PC-3 (cell line): ENCODE measurements at places on chromosomes 1 and 21. TPM values are rescaled to one million over a fixed set of nuclear protein-coding genes. Genes with fewer than 3 reads are reported as not detected.
A peak's percentile ranks its signal among the peaks of the same experiment; 100 is the strongest.

GRCh38 chr1:94952539-94952938 is 25.6 kb upstream of the CNN3 start:
- DNase-seq = no peak

GRCh38 chr1:17826165-17826488 is 71.0 kb downstream of the ACTL8 start:
- peak; percentile 45 for DNase-seq

DNA sequence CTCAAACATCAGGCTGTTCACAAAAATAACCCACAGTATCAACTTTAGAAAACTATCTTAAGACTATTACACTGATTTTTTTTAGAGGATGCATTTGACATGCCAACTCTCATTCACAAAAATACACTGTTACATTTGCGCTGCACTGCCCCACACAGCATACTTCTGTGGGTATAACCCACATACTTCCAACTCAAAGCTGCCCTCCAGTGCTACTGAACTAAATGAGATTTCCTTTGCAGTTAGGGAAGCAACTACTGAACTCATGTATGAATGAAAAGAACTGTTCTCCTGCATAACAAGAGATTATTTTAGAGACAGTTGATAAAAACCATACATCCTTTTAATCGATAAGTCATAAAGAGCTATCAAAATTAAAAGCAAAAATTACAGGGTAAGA is 25.8 kb upstream of the GADD45A start:
- no peak for DNase-seq

GRCh38 chr1:173715538-173715844 is 710 bp downstream of the KLHL20 start:
- no peak for DNase-seq

DNA sequence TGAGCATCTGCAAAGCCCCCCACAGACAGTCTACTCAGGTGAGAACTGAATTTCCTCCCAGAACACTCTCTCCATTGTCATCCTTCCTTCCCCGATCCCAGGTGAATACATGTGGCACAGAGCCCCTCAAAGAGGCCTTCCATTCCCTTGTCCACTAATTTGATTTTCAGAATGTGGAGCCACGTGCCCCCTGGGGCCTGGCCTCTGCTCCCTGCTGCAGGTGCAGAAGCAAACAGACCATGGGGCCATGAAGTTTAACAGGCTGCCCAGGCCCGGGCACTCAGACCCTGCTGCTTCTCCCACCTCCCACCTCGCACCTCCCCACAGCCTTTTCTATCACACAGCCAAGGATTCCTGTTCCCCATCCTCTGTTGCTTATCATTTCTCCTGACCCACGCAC is 243.8 kb upstream of the RAB4A start:
- DNase-seq = no peak

DNA sequence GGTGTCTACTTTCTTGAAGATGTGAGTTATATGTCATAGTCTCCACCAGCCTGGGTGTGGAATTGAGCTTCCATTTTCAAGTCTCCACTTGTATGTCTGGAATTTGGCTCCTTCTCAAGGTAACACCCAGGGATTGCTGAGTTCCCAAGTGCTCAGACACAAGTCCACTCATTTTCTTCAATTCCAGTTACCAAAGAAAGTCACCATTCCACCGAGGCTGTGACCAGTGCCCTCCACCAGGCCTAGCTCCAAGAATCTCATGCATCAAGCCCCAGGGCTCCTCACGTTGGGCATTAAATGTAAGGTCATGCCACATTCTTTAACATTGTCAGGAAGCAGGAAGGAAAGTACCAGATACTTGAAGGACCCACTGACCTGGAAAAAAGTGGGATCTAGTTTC is 2.4 kb upstream of the RAB4A start:
- no peak for DNase-seq

DNA sequence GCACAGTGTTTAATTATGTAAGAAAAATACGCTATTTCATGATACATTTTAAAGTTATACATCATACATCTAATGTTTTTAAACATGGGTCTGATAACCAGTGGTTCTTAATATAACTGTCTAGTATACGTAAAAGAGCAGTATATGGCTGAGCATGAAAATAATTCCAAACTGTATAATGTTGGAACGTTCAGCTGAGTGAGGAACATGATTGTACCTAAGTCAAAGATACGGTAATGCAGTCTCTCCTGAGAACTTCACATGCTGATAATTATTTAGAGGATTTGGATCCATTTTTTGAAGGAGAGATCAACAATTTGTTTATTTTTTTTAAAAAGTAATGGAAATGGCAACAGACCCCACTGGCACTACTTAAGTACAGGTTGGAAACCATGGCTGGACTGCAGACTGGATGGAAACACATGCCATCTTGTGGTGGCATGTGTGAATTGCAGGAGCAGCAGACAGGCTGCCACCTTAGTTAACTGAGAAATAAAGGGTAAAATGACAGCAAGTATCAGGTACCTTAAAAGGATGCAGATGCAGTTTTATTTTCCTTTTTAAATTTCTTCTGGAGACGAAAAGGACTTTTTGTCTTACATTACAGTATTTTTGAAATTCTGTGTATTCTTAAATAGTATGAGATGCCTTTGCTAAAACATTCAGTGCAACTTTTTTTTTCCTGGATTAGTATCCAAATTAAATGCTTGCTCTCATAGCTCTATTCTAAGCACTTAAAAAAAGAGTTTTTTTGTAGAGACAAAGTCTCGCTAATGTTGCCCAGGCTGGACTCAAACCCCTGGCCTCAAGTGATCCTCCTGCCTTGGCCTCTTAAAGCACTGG is 73.8 kb downstream of the MTR start:
- peak; percentile 54 for DNase-seq

- DNase-seq = peak; percentile 91
Measured at GRCh38 chr21:14880922-14881321, 183.9 kb downstream of the NRIP1 start.

GRCh38 chr1:36919491-36920145 is 114.7 kb downstream of the GRIK3 start:
- DNase-seq = no peak

The ADGRB2 gene
- total RNA-seq = 12.3 and 15.7 TPM in 2 replicates

The LCE1A gene
- total RNA-seq = not detected in 2 replicates

The MANEAL gene
- 47.6 and 54.1 TPM in 2 replicates for total RNA-seq

The NLRP3 gene
- 0.35 and 0.40 TPM in 2 replicates for total RNA-seq

The MROH7 gene
- not detected in 2 replicates for total RNA-seq

The SYCP1 gene
- not detected in 2 replicates for total RNA-seq

The CFAP74 gene
- total RNA-seq = 0.23 TPM in 1 of 2 replicates, not detected in the other

The TMEM125 gene
- total RNA-seq = 8.6 and 9.8 TPM in 2 replicates
